GM04503 (cell line): ENCODE measurements at places on chromosomes 12 and 14.

DNA sequence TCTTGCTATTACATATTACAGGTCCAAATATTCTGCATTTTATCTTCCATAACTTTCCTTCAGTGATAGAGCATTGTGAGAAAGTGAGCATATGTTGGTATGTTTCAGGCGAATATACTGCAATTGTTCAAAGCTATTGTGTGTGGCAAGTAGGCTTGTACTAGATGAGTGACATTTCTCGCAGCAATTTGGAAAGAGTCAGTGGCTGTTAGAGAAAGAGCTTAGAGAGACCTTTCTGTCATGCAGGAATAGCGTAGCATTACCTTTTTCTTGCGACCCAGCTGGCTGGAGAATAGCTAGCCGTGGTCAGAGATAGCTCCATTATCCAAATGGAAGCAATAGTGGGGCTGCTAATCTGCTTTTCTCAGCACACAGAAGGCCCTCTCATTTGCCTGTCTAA lies 678.5 kb upstream of the FOXG1 start:
- no peak for DNase-seq

- no peak for DNase-seq
These were observed 3.8 kb downstream of the MLH3 start for GRCh38 chr14:75047506-75047905.

DNA sequence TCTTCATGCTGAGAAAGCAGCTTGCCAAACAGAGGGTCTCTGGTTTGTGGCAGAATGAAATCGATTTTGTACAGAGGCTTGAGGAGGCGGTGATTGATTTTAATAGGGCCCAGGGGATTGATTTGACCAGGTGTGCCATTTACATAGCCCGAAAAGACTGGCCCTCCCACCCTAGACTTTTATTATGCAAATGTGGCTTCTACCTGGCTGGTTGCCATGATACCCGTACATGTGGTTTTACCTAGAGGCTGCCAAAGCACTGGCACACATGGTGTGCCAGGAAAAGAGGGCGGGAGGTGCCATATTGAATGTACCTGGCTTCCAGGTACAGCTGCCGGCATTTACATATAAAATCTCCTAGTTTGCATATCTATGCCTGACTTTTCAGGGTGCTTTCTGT lies 18.0 kb upstream of the GUCY2C start:
- no peak for DNase-seq

DNA sequence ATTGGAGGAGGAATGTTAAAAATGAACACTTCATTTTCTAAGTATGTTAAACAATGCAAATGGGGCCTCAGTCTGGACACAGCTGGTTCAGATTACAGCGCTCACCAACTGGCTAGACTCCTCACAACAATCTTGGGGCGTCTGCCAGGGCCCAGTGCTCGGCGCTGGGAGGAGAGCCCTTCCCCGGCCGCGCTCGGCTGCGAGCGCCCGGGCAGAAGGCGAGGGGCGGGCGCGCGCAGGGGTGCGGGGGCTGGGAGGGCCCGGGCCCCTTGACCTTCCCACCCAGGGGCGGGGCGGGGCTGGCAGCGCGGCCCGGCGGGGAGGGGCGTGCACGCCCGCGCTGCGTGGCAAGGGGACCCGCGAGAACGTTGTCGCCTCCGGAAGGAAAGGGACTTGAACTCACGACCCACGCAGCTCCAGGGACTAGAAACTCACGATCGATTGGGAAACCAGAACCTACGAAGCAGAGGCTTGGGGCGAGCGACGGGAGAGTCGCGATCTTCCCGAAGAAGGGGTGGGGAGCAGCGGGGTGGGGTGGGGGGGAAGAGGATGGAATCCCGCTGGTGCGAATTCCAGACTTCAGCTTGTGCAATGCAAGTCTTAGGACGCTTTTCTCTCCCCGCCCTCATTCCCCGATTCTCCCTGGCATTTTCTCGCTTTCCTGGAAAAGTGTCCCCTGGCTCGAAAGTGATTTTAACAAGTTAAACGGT lies at the start of gene FBLN5:
Gene FBLN5, minus strand, starts transcription at position 220 of the 710 bp plus-strand sequence. CDS start 465 bp downstream, outside the sequence.
- DNase-seq, result peak; percentile 88

DNA sequence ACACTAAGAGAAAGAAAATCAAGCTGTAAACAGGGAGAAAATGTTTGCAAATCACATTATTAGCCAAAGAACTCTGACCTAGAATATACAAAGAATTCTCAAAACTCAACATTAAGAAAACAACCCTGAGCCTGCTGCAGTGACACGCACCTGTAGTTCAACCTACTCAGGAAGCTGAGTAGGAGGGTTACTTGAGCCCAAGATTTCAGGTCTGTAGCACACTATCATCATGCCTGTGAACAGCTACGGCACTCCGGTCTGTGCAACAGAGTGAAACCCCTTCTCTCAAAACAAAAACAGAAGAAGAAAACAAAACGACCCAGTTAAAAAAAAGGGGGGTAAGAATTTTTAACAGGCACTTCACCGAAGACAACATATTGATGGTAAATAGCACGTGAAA lies 20.8 kb downstream of the SAV1 start:
- no peak for DNase-seq

GRCh38 chr12:120199025-120199424 lies 1.9 kb downstream of the RPLP0 start:
- no peak for DNase-seq

GRCh38 chr12:130830246-130830551 lies 8.9 kb downstream of the STX2 start:
- DNase-seq, result no peak
